ENCODE measurements at places on chromosomes 1 and 21. TPM values are rescaled to one million over a fixed set of nuclear protein-coding genes. Genes with fewer than 3 reads are reported as not detected.

GRCh38 chr1:156709757-156710489 lies 4.5 kb upstream of the CRABP2 start:
- DNase-seq, result no peak

DNA sequence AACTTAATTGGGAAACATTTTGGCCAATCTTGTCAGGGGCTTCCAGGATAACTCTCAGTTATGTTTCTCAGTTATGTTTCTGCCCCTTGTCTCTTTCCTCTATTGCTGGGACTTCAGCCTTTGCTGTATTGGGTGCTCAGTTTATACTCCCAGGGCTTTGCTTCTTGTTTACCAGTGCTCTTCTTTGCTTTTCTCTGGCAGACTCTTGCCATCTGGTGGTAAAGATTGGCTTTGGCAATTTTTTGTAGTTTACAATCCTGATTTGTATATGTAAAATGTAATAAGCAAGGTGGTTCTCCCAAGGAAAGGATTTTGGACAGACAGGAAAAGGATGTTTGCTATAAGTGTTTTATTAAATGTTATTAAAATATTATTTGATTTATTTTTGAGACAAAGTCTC lies 37.9 kb downstream of the FABP3 start:
- DNase-seq, result no peak

DMRTA2 gene
- not detected for total RNA-seq

GRCh38 chr1:169115891-169116585 lies 9.5 kb downstream of the ATP1B1 start:
- peak; percentile 80 for DNase-seq

DNA sequence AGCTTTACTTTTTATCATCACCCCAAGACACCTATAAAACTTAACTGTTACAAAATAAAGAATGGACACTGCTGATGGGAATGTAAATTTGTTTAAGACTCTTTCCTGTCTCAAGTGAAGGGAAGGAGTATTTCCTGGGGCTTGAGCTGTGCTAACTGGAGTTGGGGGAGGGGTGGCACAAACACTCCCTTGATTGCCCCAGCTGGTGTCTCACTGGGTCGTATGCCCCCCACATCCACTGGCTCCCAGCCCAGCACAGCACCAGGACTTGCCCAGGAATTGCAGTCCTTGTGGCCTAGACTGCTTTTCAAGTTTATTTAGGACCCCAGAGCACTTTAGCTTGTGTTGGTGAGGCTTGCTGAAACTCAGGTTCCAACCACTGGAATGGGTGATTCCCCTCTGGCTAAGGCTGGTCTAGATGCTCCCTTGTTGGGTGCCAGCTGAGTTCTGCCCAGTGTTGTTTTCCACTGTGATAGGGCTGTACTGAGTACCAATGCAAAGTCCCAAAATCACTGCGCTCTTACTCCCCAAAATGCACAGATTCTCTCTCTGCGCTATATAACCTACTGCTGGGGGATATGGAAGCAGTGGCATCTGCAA lies 49.1 kb upstream of the DR1 start:
- DNase-seq, result no peak

DNA sequence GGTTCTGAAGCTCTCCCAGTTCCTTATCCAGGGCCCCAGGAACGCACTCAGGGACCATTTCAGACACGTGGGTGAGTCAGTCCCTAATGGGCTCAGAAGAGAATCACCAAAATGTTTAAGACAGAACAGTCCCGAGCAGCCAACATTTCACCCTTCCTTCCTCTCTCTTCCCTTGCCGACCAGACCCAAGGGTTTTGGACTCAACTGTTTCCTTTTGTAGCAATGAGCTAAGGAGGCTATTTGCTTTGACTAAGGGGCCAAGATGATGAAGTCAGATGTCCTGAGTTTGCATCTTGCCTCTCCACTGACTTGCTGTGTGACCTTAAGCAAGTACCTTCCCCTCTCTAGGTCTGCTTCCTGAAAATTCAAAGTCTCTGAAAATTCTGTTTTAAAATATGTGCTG lies 472.3 kb upstream of the VAMP3 start:
- no peak for DNase-seq

- no peak for DNase-seq
These were observed 4.9 kb downstream of the LY9 start for GRCh38 chr1:160800645-160801408.

DNA sequence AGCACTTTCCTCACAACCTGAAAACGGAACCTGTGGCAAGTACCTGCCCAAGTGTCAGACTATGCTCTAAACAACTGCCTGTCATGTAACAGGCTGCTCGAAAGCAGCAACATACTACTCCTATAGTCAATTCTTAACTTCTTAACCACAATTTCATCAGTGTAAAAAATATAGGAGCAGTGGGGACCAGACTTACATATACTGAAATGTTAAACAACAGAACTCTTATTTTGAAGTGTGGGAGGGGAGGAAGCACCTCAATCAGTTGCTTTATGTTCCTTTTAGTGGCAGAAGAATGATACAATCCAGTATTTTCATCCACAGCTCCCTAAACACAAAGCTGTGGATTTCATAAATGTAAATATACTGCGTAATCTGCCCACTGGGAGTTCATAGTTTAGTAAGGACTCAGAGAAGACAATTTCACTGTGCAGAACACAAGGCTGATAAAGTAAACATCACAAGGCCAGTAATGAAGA lies 44.2 kb downstream of the WLS start:
- no peak for DNase-seq

POLR3C gene
- total RNA-seq, result 29.1 TPM

CA6 gene
- not detected for total RNA-seq

- no peak for DNase-seq
These were observed 102.1 kb upstream of the ADAR start for GRCh38 chr1:154710106-154710505.

DNA sequence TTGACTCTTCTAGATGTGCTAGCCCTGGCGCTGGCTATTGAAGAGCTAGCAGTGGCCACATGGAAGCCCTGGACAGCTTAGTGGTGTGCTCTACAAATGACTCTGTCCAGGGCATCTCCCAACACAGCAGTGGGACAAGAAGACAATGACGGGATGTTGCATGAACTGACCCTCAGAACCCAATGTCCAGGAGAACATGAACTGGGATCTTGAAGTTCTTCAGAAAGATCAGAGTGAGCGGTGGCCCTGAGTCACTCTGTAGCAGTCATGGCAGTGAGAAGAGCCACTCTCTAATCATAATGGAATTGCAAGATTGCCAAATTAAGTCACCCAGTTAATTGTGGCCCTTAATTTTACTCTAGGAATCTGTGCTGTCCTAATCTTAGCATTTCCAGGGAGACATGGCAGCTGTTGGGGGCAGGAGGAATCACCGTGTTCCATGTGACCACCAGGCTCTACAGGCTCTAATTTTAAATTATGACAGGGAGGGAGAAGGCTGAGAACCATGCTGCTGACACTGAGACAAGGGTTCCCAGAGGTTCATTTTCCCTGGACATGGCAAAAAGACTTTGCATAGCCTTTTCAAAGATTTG lies 10.2 kb upstream of the OBSCN start:
- DNase-seq, result peak; percentile 9

- no peak for DNase-seq
These were observed 37.0 kb downstream of the AGO4 start for GRCh38 chr1:35844826-35845225.

CD1E gene
- 3.8 TPM for total RNA-seq

PLD5 gene
- 0.87 TPM for total RNA-seq

DNA sequence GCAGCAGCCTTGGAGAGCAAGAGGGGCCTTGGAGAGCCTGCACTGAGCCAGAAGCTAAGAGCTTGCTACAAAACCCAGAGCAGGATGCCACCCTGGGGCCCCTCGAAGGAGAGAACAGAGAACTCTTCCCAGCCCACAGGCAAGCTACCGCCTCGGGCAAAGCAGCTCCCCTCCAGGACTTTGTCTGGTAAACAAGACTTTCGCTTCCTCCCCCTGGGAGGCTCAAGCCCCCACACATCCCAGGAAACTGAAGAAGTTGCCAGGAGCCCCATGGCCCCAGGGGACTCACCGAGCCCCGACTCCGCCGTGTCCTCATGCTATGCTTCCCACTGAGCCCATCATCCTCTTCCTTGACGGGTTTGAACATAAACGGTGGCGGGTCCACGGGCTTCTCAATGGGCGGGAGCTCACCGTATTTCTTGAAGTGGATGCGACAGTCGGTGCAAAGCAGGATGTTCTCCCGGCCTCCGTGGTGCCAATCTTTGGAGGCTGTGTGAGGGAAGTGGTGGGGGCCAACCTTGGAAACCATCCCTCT lies 45.9 kb downstream of the SLC45A1 start:
- DNase-seq, result no peak

DNA sequence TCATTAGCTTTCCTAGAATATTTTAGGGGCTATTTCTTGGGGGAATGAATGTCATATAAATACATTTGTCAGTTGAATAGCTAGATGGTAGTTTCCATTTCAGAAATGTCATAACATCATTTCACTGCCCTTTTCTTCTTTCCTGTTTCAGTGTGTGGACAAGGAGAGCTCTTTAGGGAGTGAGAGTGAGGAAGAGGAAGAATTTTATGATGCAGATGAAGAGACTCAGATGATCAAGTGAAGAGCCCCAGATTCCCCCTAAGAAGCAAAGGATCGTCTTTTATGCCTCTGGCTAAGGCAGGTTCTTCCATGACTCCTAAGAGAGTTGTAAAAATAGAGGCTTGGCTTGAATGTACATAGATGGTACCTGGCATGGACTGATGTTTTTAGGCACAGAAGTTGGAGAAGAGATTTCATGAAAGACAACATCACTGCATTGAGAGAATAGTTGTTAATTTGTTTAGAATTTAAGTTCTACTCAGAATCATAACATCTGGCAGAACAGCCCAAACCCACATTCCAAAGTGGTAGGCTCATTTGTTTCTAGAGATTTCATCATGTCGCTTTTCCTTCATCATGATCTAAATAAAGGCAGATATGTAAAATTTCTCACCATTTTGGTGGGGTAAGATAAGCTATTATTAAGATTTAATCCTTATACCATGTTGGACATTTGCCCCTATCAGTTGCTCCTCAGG lies 44.2 kb upstream of the MAB21L3 start:
- no peak for DNase-seq

- DNase-seq, result no peak
These were observed 192.8 kb upstream of the POU3F1 start for GRCh38 chr1:38239258-38239835.
